ENCODE measurements at places on chromosomes 5 and 9.
A peak's percentile ranks its signal among the peaks of the same experiment; 100 is the strongest.

DNA sequence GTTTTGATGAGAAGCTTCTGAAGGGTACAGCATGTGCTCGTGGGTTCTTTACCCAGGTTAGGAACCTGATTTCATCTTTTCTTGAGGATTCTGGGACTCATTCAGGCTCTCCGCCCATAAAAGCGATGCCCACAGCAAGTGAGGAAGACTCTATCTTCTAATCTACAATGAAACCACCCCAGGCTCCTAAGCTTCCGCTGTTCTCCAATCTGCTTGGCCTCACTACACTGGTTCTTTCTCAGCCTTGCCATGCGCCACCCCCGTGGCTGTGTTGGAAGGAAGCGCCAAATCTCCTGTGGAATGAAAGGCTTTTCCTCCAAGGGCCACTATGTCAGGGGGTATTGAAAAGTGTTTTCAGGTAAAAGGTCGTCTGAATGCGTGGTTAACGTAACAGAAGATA is 135.6 kb downstream of the MYO10 start:
- DNase-seq: no peak

- DNase-seq: no peak
Observed at GRCh38 chr9:109088221-109088620, 31.5 kb downstream of the TMEM245 start.

GRCh38 chr9:4788703-4789102 is 4.0 kb upstream of the RCL1 start:
- DNase-seq: no peak

GRCh38 chr9:5321058-5321457 is 16.5 kb upstream of the RLN2 start:
- DNase-seq: no peak

DNA sequence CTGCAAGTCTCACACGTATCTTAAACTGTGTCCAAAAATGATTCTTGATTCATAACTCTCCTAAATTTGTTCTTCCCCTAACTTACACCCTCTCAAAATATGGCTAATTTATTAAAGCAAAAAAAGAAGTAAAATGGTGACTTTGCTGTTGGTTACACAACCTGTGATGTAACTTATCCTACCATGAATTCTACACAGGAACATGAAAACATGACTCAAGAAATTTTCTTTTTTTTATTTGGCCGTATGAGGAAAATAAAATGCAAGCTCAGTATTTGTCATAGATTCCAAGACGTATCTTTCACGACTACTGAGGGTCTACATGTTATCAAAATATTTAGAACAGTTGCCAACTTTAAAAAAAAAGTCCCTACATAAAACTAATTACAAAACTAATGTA is 9.2 kb downstream of the LIFR start:
- no peak for DNase-seq

DNA sequence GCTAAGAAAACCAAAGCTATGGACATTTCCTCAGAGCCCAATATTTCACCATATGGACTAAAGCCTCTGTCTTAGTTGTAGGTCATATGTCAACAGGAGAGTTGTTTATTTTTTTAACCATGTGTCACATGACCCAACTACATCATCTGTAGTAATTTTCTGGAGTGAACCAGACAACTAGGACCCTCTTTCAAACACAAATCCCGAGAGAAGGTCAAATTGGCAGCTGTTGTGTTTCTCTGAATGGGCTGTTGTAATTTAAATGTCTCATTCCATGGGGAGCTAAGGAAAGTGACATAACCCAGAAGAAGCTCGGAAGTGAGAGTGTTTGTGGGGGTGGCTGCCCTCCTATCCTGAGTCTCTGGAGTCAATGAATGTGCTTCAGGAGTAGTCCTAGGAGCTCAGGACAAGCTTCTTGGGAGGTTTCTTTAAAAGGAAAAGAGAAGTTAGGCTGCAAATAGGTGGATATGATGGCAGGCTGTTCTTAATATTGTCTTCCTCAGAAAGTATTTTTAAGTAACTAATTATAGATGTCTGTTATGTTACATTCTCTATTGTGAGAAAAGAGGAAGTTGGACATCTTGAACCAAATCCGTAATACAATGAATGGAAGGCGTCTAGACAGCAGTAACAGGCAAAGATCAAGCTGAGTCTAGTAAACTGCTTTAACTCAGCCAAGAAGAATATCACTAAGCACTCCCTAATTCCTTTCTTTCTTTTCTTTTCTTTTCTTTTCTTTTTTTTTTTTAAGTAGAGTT is 50.1 kb downstream of the TMEM167A start:
- peak; percentile 42 for DNase-seq

- no peak for DNase-seq
Observed at GRCh38 chr5:174777111-174777510, 52.7 kb downstream of the MSX2 start.

DNA sequence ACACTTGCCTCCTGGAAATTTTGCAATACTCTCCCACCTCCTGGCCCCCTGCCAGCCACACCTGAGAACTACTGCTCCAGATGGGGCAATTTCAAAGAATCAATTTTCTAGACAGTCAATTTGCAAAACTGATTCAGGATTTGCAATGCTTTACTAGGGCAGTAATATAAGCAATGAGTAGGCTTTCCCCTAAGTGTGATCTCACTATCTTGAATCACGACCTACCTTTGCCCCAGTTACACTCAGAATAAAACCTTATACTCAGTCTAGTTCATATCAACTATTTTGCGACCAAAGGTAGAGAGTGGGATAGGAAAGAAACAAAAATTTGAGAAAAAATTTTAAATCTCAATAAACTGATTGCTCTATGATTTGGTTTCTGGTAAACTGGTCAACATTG is 54.4 kb downstream of the DROSHA start:
- peak; percentile 10 for DNase-seq

- DNase-seq: peak; percentile 36
Observed at GRCh38 chr9:109381011-109381729, 60.3 kb upstream of the EPB41L4B start.

GRCh38 chr5:140342287-140342686 is 4.1 kb downstream of the HBEGF start:
- DNase-seq: no peak

GRCh38 chr5:1815881-1816292 is 14.7 kb downstream of the NDUFS6 start:
- no peak for DNase-seq

GRCh38 chr5:67021521-67021920 is 175.1 kb downstream of the CD180 start:
- DNase-seq: no peak

- DNase-seq: no peak
Observed at GRCh38 chr5:152332716-152333460, 72.2 kb downstream of the NMUR2 start.

Measured in fibroblast of lung (primary cell).